ENCODE measurements at places on chromosomes 7 and 10.

DNA sequence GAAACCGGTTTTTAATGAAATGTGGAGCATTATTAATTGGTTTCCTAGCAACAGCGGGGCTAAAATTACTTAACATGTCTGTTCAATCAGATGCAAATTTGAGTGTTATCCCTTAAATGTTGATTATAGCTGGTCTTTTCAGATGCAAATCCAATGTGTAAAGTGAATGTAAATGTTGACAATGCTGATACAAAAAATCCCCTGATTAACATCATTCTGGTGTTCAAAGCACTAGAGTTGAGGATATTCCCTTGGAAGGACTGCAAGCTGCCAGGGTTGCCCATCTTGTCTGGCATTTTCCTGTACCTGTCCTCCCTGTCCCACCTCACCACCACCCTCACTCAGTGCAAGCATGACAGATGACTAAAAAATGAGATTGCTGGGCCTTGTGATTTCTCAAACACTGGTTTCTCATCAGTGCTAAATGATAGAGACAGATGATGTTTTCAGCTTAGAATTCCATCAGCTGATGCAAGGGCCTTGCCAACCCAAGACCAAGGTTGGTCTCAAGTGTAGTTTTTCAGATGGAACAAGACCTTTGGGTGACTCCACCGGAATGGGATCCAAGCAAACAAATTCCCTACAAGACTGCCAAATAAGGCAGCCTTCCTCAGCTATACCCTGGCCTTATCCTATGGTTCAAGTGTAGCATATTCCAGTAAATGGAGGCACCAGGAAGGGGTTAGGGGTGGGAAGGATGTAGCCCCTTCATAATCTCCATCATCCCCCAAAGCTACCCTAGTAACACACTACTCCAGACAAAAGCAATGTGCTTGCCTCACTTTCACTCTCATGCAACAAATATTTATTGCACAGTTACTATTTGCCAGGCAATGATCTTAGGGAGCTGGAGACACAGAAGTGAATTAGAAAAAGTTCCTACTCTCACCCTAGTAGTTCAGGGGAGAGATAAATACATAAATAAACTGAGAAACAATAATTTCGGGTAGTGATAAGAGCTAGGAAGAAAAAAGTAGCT is 54.9 kb downstream of the JAZF1 start:
- DNase-seq = no peak

DNA sequence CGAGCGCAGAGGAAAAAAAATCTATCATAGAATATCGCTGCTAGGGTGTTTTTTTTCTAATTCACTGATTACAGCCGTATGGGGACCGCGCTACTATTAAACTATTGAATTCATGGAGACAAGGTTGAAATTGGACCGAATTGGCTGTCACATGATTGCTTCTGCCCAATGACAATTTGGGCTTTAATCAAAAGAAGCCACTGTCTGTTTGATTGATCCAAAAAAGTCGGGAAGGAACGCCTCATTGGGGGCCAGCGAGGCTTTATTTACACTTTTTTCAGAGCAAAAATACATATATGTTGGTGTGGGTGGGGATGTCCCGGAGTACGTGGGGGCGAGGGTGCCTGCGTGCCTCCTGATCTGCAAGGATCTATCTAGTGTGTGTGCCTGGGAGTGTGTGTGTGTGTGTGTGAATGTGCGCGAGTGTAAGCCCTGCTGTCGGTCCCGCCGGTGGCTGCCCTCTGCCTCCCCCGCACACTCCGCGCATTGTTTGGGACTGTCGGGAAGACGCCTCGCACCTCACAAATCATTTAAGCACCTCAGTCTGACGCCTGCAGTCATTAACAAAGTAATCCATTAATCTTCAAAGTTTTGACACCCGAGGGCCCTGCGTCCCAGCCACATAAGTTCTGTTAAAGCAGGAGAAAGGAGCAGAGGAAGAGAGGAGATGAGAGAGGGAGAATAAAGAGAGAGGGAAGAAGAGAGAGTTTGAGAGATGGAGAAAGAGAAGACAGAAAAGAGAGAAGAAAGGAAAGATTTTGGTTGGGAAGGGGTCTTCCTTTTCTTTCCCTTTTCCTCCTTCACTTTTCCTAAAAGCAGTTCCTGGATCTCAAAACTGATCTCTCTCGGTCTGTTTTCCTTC is at the start of gene HOXA2:
TSS of gene HOXA2 (minus strand) at position 103 of the 862 bp plus-strand sequence. CDS start 183 bp downstream, outside the sequence.
- DNase-seq = no peak

- peak; percentile 45 for DNase-seq
Observed at GRCh38 chr10:79181698-79182521, 113.1 kb downstream of the ZMIZ1 start.

GRCh38 chr10:46229144-46229563 is 57.6 kb upstream of the ANTXRL start:
- DNase-seq = peak; percentile 33

DNA sequence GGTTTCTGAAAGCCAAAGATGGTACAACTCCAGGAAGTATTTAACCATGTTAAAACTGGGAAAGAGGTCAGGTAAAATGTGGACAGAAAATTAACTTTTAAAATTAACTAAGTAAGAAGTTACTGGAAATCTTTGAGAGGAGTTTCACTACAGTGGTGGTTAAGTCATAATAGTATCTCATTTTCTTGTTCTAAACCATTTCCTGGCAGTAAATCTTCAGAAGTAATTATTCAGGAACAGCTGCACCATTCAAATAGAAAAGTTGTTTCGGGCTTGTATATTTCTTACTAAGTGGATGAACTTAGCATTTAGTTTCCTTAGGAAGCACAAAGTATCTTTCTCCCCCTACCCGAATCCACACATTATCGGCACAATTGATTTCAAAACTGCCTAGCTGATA is 27.1 kb downstream of the COPG2 start:
- DNase-seq = no peak

DNA sequence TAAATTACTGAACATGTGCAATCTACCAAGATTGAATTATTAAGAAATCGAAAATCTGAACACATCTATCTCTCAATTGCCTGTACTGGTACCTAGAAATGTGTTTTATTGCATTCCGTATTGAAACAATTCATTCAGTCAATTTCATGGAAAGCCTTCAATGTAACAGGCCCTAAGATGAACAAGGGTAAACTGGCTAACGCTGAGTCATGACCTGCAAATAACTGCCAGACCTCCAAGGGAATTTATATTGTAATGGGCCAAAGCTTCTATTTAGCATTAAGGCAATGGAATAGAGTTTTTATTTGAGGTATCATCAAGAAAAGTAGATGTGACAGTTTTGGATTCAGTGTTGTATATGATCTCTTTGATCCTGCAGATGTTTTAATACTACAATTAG is 49.9 kb upstream of the CD36 start:
- no peak for DNase-seq

GRCh38 chr10:6198171-6198570 is 4.6 kb upstream of the PFKFB3 start:
- DNase-seq = peak; percentile 77

DNA sequence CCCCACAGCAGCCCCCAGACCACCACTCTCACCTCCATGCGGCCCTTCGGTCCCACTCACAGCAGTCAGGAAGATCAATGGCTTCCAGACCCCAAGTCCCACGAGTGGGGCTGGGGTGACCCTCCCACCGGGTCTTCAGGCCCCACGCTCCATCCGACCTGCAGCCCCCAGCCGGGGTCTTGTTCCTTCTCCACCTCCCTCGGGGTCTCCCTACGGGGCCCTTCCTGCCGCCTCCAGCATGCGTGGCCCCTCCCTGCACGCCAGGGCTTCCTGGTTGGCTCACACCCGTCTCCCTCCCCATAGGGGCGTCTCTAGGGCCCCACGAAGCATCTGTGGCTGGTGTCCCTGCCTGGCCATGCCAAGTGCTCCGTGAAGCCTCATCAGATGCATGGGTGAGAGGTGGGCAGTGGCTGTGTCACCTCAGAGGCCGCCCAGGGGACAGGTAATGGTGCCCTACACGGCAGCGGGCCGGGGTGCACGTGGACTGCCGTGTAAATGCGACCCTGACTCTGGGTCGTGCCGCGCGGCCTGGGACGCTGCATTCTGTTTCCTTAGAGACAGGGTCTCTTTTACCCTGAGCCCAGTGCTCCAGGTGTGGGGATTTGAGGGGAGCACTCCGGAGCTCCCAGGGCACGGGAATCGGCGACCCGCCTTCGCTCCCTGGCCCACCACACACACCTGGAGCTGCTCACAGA is 19.9 kb downstream of the ADAP1 start:
- DNase-seq = no peak

GRCh38 chr10:99161165-99161564 is 74.5 kb downstream of the HPSE2 start:
- DNase-seq = no peak

- no peak for DNase-seq
Observed at GRCh38 chr10:89639326-89639725, 5.7 kb downstream of the PANK1 start.

DNA sequence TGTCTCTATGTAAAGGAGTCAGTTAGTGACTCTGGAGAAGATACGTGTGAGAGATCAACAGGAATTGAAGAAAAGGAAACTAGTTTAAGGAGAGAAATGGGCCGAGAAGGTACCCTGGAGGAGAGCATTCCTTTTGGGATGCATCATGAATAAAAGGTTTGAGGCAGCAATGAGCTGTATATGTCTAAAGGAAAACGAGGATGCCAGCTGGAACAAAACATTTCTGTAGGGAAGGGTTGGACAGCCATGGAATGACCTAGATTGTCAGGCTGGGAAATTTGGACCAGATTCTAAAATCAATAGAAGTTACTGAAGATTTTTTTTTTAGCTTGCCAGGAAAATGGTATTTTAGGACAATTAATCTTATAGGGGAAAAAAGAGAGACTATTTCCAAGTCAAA is 17.2 kb upstream of the MPP7 start:
- DNase-seq = no peak

- DNase-seq = no peak
Observed at GRCh38 chr10:113991091-113991860, 52.4 kb upstream of the ADRB1 start.

DNA sequence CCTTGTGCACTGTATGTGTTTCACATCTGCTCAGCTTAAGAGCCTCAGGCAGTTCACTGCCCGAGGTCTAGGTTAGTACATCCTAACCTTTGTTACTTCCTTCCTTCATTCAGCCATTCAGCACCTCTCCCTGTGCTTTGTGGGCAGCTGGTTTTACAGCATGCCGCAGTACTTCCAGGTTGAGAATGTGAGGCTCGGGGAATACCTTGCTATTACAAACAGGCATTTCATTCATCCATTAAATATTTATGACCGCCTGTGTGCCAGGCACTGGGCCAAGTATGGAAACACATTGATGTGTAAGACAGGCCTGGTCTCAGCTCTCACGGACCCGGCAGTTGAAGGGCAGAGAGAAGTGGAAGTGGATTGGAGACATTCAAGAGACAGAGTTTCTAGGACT is 82.4 kb downstream of the SHH start:
- no peak for DNase-seq

GRCh38 chr10:107728807-107729206 is 564.3 kb upstream of the SORCS1 start:
- DNase-seq = peak; percentile 48

DNA sequence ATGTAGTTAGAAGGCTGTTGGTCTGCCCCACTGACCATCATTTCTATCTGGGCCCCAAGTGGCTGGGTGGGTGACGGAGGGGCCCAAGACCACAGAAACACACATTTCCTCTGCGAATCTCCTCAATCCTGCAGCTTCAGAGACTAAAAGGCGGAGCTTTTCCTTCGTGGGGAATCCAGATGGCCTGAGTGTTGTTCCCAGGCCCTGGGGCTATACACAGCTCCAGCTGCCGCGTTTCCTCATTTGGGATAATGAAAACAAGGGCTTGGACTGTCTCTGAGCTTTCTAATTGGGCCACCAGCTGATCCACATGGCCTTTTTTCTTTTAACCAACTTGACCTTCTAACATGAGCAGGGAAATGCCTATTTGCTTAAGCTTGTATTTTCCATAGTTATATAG is 339.9 kb downstream of the CXCL12 start:
- no peak for DNase-seq

GRCh38 chr10:49611166-49611815 is 1.2 kb downstream of the SLC18A3 start:
- no peak for DNase-seq

GRCh38 chr7:114889646-114890285 is 32.1 kb upstream of the MDFIC start:
- peak; percentile 83 for DNase-seq

DNA sequence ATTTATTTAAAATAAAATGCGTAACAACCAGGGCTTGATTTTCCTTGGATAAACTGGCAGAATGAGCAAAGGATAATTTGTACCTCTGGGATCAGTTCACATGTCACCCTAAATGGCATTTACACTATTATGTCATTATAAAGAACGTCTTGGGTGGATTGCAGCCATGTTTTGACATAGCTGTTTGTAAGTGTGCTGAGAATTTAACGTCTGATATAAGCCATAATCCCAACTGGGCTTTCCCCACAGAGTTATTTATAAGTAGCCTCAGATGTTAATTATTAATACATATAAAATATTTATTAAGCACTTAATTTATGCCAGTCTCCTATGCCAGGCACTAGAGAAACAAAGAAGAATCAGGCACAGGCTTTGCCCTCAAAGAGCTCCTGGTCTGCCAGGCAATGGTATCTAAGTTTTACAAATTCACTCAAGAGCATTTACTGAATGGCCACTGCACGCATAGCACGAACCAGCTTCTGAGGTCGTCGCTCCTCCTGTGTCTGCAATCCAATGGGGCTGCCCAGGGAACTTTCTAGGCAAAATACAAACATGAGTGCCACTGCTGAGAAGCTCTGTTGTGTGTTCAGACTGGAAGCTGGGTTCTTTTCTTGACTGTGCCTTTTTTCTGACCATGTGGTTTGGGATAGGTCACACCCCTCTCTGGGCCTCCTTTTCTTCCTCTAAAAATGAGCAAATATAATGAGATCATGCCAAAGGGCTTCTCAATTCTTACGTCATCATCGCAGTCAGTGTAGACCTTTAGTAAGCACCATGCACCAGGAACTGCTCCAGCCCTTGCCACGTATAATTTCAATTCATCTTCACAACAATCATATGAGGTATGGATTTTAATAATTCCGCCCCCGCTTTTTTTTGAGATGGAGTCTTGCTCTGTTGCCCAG is 11.3 kb upstream of the CTBP2 start:
- peak; percentile 62 for DNase-seq

- no peak for DNase-seq
Observed at GRCh38 chr7:17546189-17546588, 247.7 kb downstream of the AHR start.

DNA sequence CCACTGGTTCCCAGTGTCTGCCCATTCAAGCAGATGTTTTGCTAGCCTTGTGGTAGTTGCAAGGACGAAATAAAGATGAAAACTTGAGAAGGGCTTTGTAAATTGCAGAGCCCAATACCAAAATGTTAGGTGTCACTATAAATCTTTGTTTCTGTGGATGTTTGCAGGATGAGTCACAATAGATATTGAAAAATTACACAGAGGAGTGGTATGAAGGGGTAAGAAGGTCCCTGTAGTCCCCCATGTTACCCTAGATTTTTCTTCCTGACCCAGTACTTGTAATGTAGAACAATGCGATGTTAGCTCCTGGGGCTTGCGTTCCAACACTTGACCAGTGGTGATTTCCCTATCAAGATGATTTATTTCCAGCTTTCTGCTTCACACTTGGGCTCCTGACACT is 102.6 kb upstream of the LYZL1 start:
- DNase-seq = no peak

GRCh38 chr7:85522070-85522469 is 335.2 kb upstream of the SEMA3D start:
- DNase-seq = no peak
